ENCODE measurements at places on chromosomes 1 and 21.

DNA sequence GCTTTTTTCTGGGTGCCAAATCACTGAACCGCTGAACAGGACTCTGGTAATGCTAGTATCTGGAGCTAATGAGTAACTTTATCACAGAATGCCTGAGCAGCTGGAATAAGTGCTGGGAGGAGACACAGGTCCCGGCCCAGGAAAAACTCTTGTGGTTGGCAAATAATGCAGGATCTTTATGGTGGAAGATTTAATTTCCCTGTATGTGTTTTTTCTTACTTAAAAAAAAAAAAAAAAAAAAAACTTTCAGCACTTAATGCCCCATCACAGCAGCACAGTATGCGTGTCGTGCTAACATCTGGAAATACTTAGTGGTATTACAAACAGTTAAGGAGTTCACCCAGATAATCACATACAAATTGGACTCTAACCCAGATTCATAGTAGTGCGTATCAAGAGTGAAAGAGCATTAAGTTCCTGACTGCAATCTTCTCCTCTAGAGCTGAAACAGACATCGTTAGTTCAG, 220.7 kb downstream of the TOMM20 start:
- no peak for DNase-seq

- no peak for DNase-seq
These were observed 3.7 kb downstream of the LENEP start for GRCh38 chr1:154996966-154997701.

DNA sequence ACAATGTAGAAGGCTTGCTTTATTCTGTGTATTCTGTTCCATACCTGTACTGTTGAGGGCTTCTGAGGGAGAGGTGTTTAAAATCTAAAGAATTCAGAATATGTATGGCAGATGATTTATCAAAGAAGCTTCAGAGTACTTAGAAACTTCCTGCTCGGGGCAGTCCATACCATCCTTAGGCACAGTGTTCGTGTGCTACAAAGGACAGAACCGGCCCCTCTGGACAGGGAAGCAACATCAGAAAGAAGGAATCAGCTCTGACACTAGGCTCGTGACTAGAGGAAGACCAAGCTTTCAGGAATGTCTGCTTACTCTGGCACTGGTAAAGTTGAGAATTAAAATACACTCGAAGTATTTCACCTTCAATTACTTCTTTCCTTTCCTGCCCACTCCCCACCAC, 14.1 kb downstream of the SELP start:
- no peak for DNase-seq

- DNase-seq, result no peak
These were observed 72.1 kb upstream of the LHX8 start for GRCh38 chr1:75062111-75062510.

- DNase-seq, result no peak
These were observed 7.8 kb upstream of the H3-3A start for GRCh38 chr1:226054519-226055327.

DNA sequence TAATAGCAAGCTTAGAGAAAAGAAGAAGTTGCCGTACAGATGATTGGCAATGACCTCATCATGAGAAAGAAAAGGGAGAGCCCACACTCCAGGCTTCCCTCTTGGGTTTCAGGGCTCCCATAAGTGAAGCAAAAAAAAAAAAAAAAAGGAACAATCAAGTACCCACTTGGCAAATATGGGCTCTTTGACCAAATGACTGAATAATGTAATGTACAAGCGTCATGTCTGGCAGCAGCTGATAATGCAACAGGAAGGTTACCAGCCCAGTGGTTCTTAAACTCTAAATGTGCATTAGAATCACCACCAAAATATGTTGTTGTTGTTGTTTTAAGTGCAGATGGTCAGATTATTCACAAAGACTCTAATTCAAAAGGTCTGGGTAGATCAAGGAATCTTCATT, 13.5 kb downstream of the TNFSF4 start:
- DNase-seq, result peak; percentile 13

GRCh38 chr1:91557039-91557690, 56.5 kb downstream of the CDC7 start:
- no peak for DNase-seq

DNA sequence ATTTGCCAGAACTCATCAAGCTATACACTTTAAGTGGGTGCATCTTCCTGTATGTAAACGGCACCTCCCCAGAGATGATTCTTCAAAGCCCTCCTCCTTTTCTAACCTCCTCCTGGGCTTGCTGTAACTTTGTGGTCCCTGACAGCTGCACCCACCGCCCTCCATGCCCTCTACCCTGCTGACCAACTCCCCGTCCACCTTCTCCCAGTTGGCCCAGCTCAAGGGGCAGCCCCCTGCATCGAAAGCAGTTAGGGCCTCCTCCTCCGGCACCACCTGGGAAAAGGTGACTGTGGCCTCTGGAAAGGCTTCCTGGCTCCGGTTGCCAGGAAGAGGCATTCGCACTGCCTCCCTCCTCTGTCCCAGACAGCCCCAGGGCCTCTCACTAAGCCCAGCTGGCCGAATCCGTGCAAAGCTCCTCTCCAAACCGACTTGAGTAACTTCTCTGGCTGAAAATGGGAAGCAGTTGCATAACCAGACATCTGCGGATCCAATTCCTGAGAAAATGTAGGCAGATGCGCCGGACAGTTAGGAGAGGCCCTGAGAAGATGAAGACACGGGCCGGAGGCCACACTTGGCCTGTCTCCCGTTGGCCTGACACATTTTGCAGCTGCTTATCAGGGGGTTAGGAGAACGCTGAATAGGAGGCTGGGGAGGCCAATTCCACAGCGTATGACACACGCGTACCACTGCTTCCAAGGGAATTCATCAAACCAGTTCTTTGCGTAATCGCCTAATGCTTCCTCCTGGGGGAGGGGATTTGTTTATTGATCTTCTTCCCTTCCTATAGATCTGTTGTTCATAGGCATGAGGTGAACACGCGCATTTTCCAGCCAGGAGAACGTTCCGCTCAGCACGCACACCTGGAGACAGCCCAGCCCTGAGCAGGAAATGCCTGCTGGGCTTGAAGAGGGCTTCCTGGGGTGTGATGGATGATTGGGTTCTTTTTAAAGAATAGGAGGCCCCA, 48.7 kb upstream of the COL6A2 start:
- DNase-seq, result no peak

GRCh38 chr21:35506771-35507170, 457.7 kb upstream of the RUNX1 start:
- DNase-seq, result no peak

GRCh38 chr1:18922319-18922726, 20.0 kb upstream of the ALDH4A1 start:
- DNase-seq, result no peak
